ENCODE measurements at places on chromosomes 12 and 14. TPM values are rescaled to one million over a fixed set of nuclear protein-coding genes. Genes with fewer than 3 reads are reported as not detected.
A peak's percentile ranks its signal among the peaks of the same experiment; 100 is the strongest.

GRCh38 chr12:110853836-110854235 lies 7.0 kb downstream of the CCDC63 start:
- no peaks in the 10 kb centered on the region for H3K36me3 ChIP-seq
- H3K4me1 ChIP-seq = no peaks in the 10 kb centered on the region
- no peak for DNase-seq
- H3K27ac ChIP-seq = no peak overlapping the region

The SIRT4 gene
- total RNA-seq = 2.6 TPM

The TAS2R9 gene
- not detected for total RNA-seq

DNA sequence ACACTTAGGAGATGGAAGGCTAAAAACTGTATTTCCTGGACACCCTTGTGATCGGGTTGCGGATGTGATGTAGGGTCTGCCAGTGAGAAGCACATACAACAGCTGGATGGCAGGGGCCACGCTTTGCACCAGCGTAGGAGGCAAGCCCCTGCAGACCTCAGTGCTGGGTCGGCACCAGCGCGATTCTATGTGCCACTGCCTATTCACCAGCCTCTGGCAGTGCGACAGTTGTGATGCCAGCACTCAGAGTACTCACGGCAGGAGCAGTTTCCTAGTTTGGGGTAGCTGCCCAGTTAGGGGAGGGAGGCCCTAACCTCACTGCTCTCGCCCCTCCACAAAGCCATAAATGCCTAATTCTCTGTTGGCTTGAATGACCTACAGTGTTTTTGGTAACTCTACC lies 31.6 kb downstream of the SPTLC2 start:
- H3K4me3 ChIP-seq = no peak overlapping the region
- H3K4me1 ChIP-seq = peaks cover 40% of the 10 kb centered on the region
- no peak for DNase-seq
- H3K27ac ChIP-seq = no peak overlapping the region
- no peaks in the 10 kb centered on the region for H3K27me3 ChIP-seq

DNA sequence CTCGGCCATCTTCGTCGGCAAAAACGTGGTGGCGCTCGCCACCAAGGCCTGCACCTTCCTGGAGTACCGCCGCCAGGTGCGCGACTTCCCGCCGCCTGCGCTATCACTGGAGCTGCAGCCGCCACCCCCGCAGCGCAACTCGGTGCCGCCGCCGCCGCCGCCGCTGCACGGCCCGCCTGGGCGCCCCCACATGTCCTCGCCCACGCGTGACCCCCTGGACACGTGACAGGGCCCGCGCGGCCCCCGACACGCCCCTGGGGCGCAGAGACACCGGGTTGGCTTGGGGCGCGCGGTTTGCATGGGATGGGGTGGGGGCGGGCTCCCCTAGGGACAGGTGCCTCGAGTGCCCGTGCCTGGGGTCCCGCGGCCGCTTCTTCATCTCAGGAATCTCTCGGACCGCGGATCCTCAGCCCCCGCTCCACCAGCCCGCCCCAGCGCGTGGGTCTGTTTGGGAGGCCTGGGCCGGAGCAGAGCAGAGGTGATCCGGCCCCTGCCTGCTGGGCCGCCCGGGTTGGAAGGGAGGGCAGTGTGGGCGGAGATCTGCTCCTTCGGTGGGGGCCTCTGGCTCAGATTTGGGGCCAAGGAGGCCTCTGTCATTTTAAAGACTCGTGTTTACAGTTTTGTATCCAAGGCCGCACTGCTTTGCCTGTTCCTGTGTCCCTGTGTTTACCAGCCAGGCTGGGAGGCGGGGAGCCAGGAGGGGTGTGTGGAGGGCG lies 3.3 kb downstream of the TMEM121 start:
- peak overlapping the region; percentile 72 for H3K4me3 ChIP-seq
- no peak for DNase-seq
- H3K27me3 ChIP-seq = peaks cover 3% of the 10 kb centered on the region
- H3K36me3 ChIP-seq = no peaks in the 10 kb centered on the region
- peaks cover 9% of the 10 kb centered on the region for H3K4me1 ChIP-seq
- no peak overlapping the region for H3K27ac ChIP-seq

The CABP1 gene
- total RNA-seq = not detected
